CD8-positive, alpha-beta memory T cell (primary cell): ENCODE measurements at places on chromosomes 12 and 14. TPM values are rescaled to one million over a fixed set of nuclear protein-coding genes. Genes with fewer than 3 reads are reported as not detected.
A peak's percentile ranks its signal among the peaks of the same experiment; 100 is the strongest.

The ANO4 gene
- not detected for total RNA-seq

DNA sequence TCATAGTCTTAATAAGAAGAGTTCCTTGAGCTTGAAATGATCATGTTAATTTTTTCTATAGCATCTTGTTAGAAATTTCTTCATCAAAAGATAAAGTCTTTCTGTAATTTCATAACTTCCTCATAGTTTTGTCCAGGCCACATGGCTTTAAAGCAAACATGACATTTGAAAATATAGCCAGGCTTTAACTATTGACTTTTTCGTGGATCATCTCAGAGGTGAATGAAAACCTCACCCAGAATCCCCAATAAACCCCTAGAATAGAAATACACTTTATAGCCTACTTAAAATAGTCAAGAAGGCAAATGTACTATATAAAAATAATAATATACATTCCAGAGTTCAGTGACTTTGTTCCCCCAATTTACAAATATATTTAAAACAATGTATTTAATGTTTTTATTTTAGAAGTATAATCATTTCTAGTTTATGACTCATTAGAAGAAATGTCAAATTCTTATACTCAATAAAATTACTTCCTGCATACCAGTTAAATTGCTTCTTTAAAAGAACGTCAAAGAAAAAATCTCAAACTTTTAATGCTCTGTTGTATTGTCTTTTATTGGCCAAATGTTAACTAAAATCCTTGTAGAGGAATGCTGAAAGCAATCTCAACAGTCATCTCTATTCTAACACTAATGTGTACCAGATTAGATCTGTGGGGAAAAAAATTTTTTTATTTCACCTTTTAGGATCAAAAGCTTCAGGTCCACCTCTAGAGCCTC lies 21.6 kb downstream of the EXOC5 start:
- DNase-seq: no peak

DNA sequence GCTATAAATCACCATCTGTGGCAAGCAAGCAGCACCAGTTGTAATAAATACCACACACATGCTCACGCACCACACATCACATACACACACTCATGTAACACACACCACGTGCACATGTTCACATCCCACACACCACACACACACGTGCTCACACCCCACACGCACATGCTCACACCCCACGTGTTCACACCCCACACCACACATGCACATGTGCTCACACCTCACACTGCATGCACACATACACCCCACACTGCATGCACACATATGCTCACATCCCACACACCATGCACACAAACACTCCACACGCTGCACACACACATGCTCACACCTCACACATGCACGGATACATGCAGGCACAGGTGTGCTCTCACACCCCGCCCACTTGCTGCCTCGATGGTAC lies 22.9 kb upstream of the ANKLE2 start:
- no peak for DNase-seq

- no peak for DNase-seq
Observed at GRCh38 chr14:21346532-21347135, 37.2 kb downstream of the SUPT16H start.

GRCh38 chr14:75885829-75886228 lies 96.0 kb downstream of the TGFB3 start:
- DNase-seq: no peak

The HCAR1 gene
- total RNA-seq: 0.13 TPM

DNA sequence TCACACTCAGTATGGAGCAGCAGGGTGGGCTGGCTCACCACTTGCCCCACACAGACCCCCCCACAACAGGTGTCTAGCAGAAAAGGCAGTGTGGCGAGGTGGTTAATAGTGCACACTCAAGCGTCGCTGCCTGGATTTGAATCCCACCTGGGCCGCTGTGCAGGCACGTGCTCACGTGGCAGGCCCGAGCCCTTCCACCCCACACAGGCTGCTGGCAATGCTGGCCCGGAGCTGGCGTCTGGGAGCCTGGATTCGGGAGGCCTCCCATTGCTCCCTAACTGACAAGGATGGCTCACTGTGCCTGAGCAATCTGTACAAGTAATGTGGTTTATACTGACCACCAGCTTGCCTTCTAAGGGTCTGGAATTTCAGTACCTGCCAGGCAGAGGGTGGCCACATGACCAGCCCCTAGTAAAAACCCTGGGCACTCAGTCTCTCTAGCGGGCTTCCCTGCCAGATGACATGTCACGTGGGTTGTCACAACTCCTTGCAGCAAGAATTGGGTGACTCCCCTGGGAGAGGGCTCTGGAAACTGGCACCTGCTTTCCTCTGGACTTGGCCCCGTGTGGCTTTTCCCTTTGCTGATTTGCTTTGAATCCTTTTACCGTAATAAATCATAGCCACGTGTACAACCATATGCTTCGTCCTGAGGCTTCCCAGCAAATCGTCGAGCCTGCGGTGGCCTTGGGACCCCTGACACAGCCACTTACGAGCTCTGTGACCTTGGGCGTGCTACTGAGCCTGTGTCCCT lies 72.8 kb downstream of the SCARB1 start:
- no peak for DNase-seq

The KRT78 gene
- not detected for total RNA-seq

DNA sequence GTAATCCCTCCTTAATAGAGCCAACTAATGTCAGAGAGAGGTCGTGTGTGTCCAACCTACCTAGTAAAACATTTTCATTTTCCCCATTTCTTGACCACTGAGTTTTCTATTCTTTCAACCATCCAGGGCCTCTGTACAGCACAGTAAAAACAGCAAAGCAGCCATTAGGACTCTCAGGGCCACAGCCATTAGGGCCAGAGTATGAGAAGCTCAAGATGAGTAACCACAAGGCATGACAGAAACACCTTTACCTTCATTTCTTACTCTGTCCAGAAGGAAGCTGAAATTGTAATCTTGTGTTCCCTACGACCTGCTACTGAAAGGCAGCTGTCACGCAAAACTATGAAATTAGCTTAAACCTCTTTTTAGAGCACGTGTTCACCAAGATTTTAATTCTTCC lies 2.3 kb downstream of the SPPL3 start:
- DNase-seq: no peak

DNA sequence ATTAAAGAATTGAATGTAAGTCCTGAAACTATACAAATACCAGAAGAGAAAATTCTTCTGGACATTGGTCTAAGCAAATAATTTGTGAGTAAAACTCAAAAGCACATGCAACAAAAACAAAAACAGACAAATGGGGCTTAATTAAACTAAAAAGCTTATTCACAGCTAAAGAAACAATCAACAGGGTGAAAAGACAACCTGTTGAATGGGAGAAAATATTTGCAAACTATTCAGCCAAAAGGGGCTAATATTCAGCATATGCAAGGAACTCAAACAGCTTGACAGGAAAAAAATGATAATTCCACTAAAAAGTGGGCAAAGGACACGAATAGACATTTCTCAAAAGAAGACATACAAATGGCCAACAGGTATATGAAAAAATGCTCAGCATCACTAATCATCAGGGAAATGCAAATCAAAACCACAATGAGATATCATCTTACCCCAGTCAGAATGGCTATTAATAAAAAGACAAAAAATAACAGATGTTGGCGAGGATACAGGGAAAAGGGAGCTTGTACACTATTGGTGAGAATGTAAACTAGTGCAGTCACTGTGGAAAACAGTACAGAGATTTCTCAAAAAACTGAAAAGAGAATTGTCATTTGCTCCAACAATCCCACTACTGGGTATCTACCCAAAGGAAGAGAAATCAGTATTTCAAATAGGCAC lies 177.5 kb upstream of the RTL1 start:
- DNase-seq: no peak

The ADGRD1 gene
- total RNA-seq: 1.3 TPM

- no peak for DNase-seq
Observed at GRCh38 chr12:19093218-19093617, 36.3 kb upstream of the PLEKHA5 start.

- DNase-seq: no peak
Observed at GRCh38 chr14:87268997-87269396, 724.0 kb downstream of the GALC start.

GRCh38 chr12:26239852-26240815 lies 44.8 kb downstream of the SSPN start:
- DNase-seq: no peak

The IQSEC3 gene
- total RNA-seq: 0.88 TPM

GRCh38 chr12:121717041-121717699 lies 4.6 kb downstream of the TMEM120B start:
- DNase-seq: no peak

GRCh38 chr14:77353469-77354141 lies 23.3 kb downstream of the TMED8 start:
- no peak for DNase-seq

DNA sequence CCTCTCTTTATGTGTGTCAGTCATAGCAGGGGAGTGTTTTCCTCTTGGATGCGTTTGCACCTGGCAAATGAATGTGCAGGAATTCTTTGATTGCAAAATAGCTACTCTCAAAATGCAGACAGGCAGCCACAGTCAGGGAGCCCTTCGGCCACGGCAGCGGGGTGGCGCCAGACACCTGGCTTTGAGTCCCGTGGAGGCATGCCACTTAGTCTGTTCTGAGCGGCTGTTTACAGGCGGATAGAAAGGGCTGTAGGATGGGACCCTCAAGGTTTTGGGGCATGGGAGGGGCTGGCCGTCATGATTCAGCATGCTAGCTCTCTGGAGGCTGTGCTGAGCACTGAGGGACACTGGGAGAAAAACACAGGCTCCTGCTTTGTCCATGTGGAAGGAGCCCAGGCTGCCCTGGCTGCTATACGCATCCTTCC lies 117.1 kb downstream of the SLC25A47 start:
- peak; percentile 53 for DNase-seq

GRCh38 chr14:94449930-94450329 lies 2.7 kb downstream of the SERPINA11 start:
- DNase-seq: no peak

The RPGRIP1 gene
- not detected for total RNA-seq
